ENCODE measurements at places on chromosomes 13 and 19.

GRCh38 chr19:49421039-49421877 lies 2.0 kb downstream of the PTH2 start:
- peak; percentile 96 for DNase-seq

DNA sequence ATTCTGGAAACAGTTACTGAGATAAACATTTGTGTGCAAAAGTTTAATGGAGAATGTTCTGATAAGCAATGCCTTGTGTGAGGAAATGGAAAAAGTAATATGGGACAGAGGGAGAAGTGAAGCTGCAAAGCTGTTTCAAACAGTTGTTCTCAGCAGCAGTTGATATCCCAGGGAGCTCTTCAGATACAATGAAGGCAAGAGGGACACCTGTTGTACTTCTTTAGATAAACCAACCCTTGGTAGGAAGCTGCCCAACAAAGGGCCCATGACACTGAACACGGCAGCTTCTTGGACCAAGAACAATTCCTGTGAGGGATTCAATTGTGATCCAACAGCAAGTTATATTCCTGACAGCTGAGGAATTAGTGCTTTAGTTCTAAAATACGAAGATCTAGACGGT lies 894.3 kb upstream of the PCDH20 start:
- DNase-seq = no peak

- DNase-seq = no peak
These were observed 233.1 kb downstream of the POU4F1 start for GRCh38 chr13:78370231-78370630.

- DNase-seq = peak; percentile 85
These were observed 19.0 kb downstream of the MAN2B1 start for GRCh38 chr19:12647490-12648071.

DNA sequence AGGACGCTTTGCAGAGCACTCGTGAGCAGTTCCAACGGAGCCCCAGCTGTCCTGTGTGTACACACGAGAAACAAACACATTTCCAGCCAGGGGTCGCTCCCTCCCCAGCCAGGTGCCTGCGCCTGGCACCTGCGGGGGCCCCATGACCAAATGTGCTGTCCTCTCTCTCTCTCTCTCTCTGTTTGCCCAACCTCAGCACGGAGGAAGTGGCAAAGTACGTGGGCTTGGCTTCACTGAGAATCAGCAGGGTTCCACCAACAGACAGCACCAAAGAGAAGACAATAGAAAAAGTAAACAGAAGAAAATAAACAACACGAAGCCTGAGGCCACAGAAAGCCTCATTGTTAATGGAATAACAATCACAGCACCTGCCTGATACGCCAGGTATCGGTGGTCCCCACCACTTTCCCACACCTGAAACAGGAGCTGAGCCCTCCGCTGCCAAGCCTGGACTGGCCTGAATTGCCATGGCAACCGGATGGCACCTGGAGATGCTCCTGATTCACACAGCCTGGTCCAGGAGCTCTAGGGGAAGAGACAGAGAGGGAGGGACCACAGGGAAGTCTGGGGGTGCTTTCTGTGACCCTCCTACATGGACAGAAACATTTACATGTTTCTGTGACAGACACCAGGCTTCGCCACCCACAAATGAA lies 103.9 kb upstream of the CACNA1A start:
- DNase-seq = peak; percentile 99

- no peak for DNase-seq
These were observed 199.3 kb downstream of the RFC3 start for GRCh38 chr13:34017231-34017630.

DNA sequence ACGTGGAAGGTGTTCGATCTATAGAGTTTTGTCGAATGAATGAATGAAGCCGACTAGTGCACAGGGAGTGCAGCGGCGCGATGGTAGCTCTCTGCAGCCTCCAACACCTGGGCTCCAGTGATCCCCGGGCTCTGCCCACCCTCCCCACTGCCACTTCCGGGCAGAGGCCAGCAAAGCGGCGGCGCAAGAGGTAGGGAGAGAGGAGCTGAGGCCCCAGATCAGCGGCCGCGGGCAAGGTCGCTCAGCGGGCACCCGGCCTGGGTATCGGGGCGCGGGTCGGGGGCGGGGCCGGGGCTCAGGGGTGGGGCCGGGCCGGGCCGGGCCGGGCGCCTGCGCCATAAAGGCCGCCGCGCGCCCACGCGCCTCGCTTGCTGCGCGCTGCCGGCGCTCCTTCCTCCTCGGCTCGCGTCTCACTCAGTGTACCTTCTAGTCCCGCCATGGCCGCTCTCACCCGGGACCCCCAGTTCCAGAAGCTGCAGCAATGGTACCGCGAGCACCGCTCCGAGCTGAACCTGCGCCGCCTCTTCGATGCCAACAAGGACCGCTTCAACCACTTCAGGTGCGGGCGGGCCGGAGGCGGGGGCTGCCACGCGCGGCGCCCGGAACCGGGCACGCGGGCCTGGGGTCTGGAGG lies at the start of gene GPI:
TSS of gene GPI (plus strand) at position 367 of the 633 bp plus-strand sequence. CDS start at position 438, 71 bp downstream.
- peak; percentile 59 for DNase-seq

DNA sequence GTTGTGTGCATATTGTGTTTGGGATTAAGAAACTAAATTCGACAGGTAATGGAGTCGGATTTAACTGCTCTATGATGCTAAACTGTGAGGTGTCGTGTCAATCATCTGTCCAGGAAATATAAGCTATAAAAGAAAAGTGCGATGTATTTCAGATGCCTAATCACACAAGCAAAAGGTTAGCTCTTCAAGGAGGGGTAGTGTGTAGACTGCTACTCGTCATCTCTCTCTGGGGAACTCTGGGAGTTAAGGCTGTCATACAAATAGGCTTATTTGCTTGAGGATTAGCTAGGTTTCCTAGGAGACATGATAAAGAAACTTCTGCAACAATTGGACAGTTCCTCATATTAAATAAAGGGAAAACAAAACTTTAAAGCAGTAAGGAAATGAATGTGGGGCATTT lies 462.1 kb downstream of the OLFM4 start:
- no peak for DNase-seq

Measured in NCI-H1105 (cell line).